Muscle of leg (tissue), 16 donors: ENCODE measurements at places on chromosomes 13 and 19. TPM values are rescaled to one million over a fixed set of nuclear protein-coding genes. Genes with fewer than 3 reads are reported as not detected.

ATP8A2 gene
- total RNA-seq, result 0.89 TPM

EMC10 gene
- 84.2 TPM for total RNA-seq

ELANE gene
- total RNA-seq, result 0.22 TPM

GDF15 gene
- total RNA-seq, result 0.62 TPM

PRSS57 gene
- 0.04 TPM for total RNA-seq

ZNF548 gene
- 19.6 TPM for total RNA-seq

DNA sequence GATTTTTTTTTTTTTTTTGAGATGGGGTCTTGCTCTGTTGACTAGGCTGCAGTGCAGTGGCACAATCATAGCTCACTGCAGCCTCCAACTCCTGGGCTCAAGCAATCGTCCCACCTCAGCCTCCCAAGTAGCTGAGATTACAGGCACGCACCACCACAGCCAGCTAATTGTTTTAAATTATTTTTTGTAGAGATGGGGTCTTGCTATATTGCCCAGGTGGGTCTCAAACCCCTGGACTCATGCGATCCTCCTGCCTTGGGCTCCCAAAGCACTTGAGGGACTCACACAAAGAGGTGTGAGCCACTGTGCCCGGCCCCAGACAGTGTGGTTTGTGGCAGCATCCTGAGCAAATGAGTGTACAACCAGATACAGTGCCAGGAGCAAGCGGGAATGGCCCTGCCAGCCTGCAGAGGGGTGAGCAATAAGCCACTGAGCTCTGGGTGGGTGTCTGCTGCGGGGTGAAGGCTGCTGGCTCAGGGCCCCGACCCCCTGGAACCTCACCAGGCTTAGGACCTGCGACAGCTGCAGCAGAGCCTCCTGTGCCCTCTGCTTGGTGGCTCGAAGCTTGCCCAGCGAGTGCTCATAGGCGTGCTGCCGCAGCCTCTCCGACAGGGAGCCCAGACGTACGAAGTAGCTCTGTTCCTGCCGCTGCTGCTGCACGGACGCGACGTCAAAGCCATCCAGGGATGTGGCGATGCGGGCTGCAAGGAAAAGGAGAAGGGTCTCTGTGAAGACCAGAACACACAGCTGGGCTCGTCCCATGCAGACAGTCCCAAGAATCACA is 15.9 kb upstream of the TICAM1 start:
- no peaks in the 10 kb centered on the region for H3K4me1 ChIP-seq
- H3K27ac ChIP-seq, result no peak overlapping the region
- H3K36me3 ChIP-seq, result peaks cover 61% of the 10 kb centered on the region

GRCh38 chr13:29684441-29684840 is 89.0 kb upstream of the SLC7A1 start:
- peaks cover 7% of the 10 kb centered on the region for H3K27me3 ChIP-seq
- no peak for DNase-seq
- H3K4me3 ChIP-seq, result no peak overlapping the region
- no peak overlapping the region for H3K27ac ChIP-seq
- no peaks in the 10 kb centered on the region for H3K4me1 ChIP-seq

- DNase-seq, result peak; percentile 66
- peaks cover 37% of the 10 kb centered on the region for H3K4me1 ChIP-seq
- H3K36me3 ChIP-seq, result peaks cover 20% of the 10 kb centered on the region
- H3K27ac ChIP-seq, result peak within 1 kb of the TSS; percentile 92
- peaks cover 11% of the 10 kb centered on the region for H3K27me3 ChIP-seq
Observed at GRCh38 chr19:15200553-15201364, at the start of gene NOTCH3. TSS of gene NOTCH3 (minus strand) at chr19:15200995. CDS start at chr19:15200905, 90 bp downstream.

DNA sequence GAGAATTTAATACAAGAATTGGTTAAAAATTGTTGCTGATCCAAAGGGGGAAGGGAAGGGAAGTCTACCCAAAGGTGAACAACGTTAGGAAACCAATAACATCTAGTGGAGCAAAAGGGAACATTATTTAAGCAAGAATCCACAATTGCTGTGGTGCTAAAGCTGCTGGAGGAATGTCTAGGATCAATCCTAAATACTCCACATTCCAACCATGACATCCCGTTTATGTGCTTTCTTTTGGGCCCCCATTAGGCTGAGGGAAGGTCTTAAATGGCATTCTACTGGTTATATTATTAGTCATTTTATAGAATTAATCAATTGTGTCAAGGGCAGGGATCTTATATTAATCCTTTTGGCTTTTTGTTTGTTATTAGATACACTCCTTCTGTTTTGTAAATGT is 39.9 kb upstream of the VWA8 start:
- H3K4me1 ChIP-seq, result no peaks in the 10 kb centered on the region
- H3K4me3 ChIP-seq, result no peak overlapping the region
- no peaks in the 10 kb centered on the region for H3K36me3 ChIP-seq
- no peaks in the 10 kb centered on the region for H3K27me3 ChIP-seq
- H3K27ac ChIP-seq, result no peak overlapping the region

GRCh38 chr19:7294558-7295212 is 471 bp upstream of the INSR start:
- DNase-seq, result peak; percentile 76
- H3K27me3 ChIP-seq, result peaks cover 7% of the 10 kb centered on the region
- peak overlapping the region; percentile 60 for H3K4me3 ChIP-seq
- no peaks in the 10 kb centered on the region for H3K36me3 ChIP-seq

DNA sequence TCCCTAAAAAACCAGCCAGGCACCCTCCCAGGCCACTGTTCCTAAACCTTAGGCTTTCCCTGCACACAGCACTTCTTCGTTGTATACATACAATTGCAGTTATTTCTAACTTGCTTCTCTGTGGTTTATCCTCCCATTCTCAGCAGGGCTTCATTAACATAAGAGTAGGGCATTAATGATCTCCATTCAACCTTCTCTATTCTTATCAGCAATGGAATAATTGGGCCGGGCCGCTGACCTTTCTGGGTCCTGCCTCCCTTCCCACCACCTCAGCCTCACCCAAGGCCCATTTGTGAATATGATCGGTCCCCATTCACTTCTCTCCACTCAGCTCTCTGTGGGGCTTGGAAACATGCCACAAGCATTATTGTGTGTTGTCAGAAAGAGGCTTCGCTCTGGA is 184.2 kb downstream of the SUCLA2 start:
- no peaks in the 10 kb centered on the region for H3K27me3 ChIP-seq
- no peak overlapping the region for H3K4me3 ChIP-seq
- no peak overlapping the region for H3K27ac ChIP-seq

DNA sequence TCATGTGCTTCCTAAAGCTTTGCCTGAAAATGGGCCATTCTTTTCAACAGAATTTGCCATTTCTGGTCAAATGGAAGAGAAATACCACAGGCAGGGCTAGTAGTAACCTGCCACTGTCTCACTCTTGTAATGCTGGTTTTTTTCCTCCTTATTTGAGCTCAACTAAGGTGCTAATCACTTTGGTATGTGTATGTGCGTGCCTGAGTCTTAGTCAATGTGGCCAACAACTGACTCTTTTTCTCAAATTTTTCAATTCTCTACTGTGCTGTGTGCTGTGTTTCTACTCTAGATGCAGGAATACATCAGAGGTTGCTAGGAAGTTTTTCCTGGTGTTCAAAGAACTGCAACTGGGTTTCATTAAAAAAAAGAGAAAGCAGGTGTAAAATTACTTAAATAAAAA is 870.2 kb downstream of the EFNB2 start:
- H3K27me3 ChIP-seq, result no peaks in the 10 kb centered on the region
- no peaks in the 10 kb centered on the region for H3K36me3 ChIP-seq
- no peak overlapping the region for H3K27ac ChIP-seq
- no peak overlapping the region for H3K4me3 ChIP-seq
- DNase-seq, result no peak
- H3K4me1 ChIP-seq, result no peaks in the 10 kb centered on the region

- DNase-seq, result no peak
- H3K27me3 ChIP-seq, result peaks cover 29% of the 10 kb centered on the region
- H3K36me3 ChIP-seq, result no peaks in the 10 kb centered on the region
- no peak overlapping the region for H3K27ac ChIP-seq
- H3K4me3 ChIP-seq, result no peak overlapping the region
- peaks cover 10% of the 10 kb centered on the region for H3K4me1 ChIP-seq
Observed at GRCh38 chr19:6766357-6767080, 716 bp downstream of the SH2D3A start.

- peak; percentile 53 for DNase-seq
- no peaks in the 10 kb centered on the region for H3K36me3 ChIP-seq
- H3K27ac ChIP-seq, result peak overlapping the region; percentile 39
- H3K27me3 ChIP-seq, result no peaks in the 10 kb centered on the region
Observed at GRCh38 chr13:20824762-20825476, 51.2 kb upstream of the EEF1AKMT1 start.

DNA sequence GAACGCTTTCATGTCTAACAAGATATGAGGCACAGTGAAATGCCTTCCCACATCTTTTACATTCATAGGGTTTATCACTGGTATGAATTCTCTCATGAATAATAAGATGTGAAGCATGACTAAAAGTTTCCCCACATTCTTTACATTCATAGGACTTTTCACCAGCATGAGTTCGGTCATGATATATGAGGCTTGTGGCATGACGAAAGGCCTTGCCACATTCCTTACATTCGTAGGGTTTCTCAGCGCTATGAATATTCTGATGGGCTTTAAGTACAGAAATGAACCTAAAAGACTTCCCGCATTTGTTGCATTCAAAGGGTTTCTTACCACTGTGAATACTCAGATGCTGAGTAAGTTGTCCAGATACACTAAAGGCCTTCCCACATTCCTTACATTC is 21.3 kb downstream of the ZNF607 start:
- DNase-seq, result peak; percentile 33
- H3K27me3 ChIP-seq, result no peaks in the 10 kb centered on the region
- H3K27ac ChIP-seq, result no peak overlapping the region

DNA sequence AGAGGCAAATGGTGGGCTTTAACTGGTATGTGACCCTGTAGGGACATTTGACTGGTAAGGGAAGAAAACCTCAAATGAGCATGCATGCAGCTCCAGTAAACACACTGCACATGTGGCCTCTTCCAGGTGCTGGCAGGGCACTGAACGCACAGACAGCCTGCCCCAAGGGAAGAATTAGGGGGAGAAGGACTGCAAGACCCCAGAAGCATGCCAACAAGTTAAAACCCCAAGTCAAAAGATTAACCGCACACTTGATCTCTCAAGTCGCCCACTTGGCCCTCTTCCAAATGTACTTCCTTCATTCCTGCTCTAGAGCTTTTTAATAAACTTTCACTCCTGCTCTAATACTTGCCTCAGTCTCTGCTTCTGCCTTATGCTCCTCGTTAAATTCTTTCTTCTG is 46.9 kb upstream of the SLITRK1 start:
- H3K36me3 ChIP-seq, result no peaks in the 10 kb centered on the region
- H3K4me3 ChIP-seq, result no peak overlapping the region
- DNase-seq, result no peak
- H3K27ac ChIP-seq, result no peak overlapping the region
- no peaks in the 10 kb centered on the region for H3K4me1 ChIP-seq

GRCh38 chr13:26882731-26883130 is 122.1 kb upstream of the GPR12 start:
- H3K27me3 ChIP-seq, result no peaks in the 10 kb centered on the region
- no peaks in the 10 kb centered on the region for H3K36me3 ChIP-seq
- no peak for DNase-seq
- H3K4me3 ChIP-seq, result no peak overlapping the region

DNA sequence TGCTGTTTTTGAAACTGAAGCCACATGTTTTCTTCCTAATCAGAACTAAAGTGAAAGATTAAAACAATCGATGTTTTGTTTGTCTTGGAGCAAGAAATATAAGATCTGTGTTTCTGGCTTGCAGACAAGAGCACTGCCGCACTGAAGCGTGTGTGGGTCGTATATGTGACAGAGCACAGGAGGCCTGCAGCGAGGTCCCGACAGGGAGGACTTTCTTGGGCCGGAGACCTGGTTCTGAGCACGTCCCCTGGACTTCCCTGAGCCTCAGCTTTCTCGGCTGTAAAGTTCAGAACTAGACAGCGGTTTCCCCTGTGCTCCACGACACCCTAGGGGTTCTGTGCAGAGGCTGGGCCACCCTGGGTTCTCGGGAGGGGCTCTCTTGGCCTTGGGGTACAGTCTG is 60.5 kb downstream of the GADD45B start:
- H3K27me3 ChIP-seq, result no peaks in the 10 kb centered on the region
- peaks cover 14% of the 10 kb centered on the region for H3K4me1 ChIP-seq
- H3K4me3 ChIP-seq, result no peak overlapping the region
- no peaks in the 10 kb centered on the region for H3K36me3 ChIP-seq

GRCh38 chr13:35797991-35798390 is 321.5 kb upstream of the MAB21L1 start:
- H3K27ac ChIP-seq, result peak overlapping the region; percentile 71
- H3K27me3 ChIP-seq, result no peaks in the 10 kb centered on the region
- H3K36me3 ChIP-seq, result peaks cover 9% of the 10 kb centered on the region
- H3K4me3 ChIP-seq, result no peak overlapping the region
- DNase-seq, result peak; percentile 86
- peaks cover 10% of the 10 kb centered on the region for H3K4me1 ChIP-seq

- H3K27ac ChIP-seq, result no peak overlapping the region
- H3K27me3 ChIP-seq, result no peaks in the 10 kb centered on the region
- peak; percentile 40 for DNase-seq
- H3K4me3 ChIP-seq, result no peak overlapping the region
Observed at GRCh38 chr13:98216135-98216565, 39.1 kb upstream of the RNF113B start.

DNA sequence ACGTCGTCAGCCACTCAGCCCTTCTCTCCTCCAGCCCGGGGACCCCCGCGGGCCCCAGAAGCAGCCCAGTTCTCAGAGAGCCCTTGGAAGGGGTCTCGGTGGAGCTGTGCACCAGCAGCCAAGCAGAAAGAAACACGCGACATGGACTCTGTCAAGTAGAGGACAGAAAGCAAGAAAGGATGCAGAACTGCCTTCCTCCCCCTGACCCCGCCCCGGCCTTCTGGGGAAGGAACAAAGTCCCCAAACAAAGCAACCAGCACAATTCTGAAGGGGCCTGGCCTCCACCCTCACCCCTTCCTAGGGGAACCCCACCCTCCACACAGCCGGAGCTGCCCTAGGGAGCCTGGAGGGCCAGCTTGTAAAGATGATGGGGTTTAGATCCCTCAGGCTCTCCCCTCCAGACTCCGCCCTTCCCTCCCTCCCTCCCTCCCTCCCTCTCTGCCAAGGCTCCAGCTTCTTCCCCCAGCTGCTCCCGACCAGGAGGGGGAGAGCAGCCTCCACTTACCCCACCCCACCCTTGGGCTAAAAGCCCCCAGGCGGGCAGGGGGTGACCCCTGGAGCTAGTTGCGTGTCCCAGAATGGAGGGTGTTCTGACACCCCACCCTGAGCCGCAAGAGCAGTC is 7.8 kb downstream of the LYL1 start:
- peaks cover 80% of the 10 kb centered on the region for H3K4me1 ChIP-seq
- DNase-seq, result no peak
- H3K27ac ChIP-seq, result peak overlapping the region; percentile 15
- peaks cover 32% of the 10 kb centered on the region for H3K27me3 ChIP-seq
